Body of pancreas (tissue), 4 donors: ENCODE measurements at places on chromosomes 13 and 19.
A peak's percentile ranks its signal among the peaks of the same experiment; 100 is the strongest.

DNA sequence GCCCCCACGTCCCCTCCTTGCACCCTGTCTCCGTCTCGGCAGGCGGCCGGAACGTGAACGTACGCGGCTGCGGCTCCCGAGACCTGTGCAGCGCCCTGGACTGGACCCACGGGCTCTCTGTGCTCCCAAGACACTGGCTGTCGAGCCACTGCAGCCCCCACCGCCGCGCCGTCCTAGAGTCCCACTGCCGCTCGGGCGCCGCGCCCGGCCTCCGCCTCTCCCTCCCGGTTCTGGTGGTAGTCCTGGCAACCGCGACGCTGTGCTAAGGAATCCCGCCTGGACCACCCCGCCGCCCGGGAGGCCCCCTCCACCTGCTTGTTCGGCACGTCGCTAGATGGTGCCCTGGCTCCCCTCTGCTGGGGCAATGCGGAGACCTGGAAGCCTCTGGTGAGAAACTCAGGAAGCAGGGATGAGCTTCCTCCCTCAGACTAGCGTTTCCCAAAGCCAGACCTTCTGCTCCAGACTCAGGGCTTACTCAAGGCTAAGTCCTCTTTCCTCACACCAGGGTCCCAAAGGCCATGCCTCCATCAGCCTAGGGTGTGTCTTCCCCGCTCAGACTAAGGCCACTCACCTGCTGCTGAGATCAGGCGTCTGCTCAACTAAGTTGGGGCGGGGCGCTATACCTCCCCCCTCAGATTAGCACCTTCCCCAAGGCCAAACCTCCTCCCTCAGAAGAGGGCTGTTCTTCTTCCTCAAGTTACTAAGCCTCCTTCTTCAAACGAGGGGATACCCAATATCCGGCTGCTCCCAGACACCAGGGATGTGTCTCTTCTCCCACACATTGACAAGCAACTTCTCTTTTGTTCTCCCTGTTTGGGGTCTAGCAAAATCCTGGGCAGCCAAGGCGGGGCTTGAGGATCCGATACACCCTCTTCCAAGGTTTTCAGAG is 16.1 kb upstream of the IRGC start:
- no peak overlapping the region for H3K27ac ChIP-seq
- peaks cover 8% of the 10 kb centered on the region for H3K4me1 ChIP-seq
- no peak overlapping the region for H3K4me3 ChIP-seq
- no peaks in the 10 kb centered on the region for H3K27me3 ChIP-seq

DNA sequence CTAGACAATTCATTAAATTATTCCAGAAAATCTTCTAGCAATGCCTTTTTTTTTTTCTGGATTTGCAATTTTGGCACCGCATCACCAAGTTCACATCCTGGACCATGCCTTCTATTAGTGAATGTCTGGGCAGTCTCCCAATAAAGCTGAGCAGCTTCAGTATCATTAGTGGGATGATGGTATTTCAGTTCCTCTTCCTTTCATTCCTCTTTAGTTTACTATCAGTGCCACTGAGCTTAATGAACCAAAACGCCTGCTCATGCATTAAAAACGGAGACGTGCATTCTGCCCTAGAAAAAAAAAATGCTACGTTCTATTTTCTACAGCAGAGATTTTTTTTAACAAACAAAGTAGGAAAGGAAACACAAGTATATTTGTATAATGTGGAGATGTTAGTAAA is 343.0 kb downstream of the PCDH9 start:
- no peaks in the 10 kb centered on the region for H3K36me3 ChIP-seq
- no peaks in the 10 kb centered on the region for H3K4me1 ChIP-seq
- H3K27ac ChIP-seq: no peak overlapping the region
- DNase-seq: no peak

DNA sequence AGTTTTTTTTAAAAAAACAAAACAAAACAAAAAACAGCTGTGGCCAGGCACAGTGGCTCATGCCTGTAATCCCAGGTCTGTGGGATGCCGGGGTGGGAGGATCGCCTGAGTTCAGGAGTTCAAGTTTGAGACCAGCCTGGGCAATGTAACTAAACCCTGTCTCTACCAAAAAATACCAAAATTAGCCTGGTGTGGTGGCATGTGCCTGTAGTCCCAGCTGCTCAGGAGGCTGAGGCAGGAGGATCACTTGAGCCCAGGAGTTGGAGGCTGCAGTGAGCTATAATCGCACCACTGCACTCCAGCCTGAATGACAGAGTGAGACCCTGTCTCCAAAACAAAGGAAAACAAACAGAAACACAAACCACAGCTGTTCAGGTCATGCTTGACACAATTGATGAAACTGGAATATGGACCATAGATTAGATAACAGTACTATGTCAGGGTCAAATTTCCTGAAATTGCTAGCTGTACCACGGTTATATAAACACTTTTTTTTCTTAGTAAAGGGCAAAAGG is 6.9 kb upstream of the ANGPTL4 start:
- H3K4me3 ChIP-seq: no peak overlapping the region
- H3K27me3 ChIP-seq: no peaks in the 10 kb centered on the region
- H3K36me3 ChIP-seq: no peaks in the 10 kb centered on the region

DNA sequence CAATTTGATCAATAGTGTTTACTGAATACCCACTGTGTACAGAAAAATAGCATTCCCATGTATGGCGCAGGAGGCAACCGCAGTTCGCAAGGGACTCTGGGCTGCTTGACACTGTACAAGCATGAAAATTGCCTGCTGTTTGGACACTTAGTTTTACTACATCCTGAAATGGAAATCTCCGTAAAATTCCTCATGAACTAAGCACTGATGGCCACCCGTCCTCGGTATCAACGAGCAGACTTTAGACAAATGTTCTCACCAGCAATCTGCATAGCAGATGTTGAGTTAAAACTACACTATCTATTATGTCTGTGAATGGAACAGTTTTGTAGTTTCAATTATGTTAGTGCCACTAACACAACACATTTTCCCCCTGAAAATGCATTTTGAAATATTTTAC is 294.7 kb downstream of the DCLK1 start:
- no peaks in the 10 kb centered on the region for H3K4me1 ChIP-seq
- no peaks in the 10 kb centered on the region for H3K27me3 ChIP-seq
- H3K36me3 ChIP-seq: no peaks in the 10 kb centered on the region
- H3K27ac ChIP-seq: no peak overlapping the region
- no peak for DNase-seq
- H3K4me3 ChIP-seq: no peak overlapping the region

GRCh38 chr19:2631213-2631821 is 71.2 kb downstream of the GNG7 start:
- DNase-seq: no peak
- H3K4me3 ChIP-seq: no peak overlapping the region
- peaks cover 42% of the 10 kb centered on the region for H3K4me1 ChIP-seq
- no peaks in the 10 kb centered on the region for H3K36me3 ChIP-seq

GRCh38 chr19:1512671-1513498 is at the start of gene ADAMTSL5:
ADAMTSL5 (minus strand) TSS chr19:1513019; CDS start chr19:1510943, 2,076 bp downstream.
- no peaks in the 10 kb centered on the region for H3K36me3 ChIP-seq
- peaks cover 21% of the 10 kb centered on the region for H3K27me3 ChIP-seq
- H3K27ac ChIP-seq: no peak within 1 kb of the TSS
- peaks cover 15% of the 10 kb centered on the region for H3K4me1 ChIP-seq

DNA sequence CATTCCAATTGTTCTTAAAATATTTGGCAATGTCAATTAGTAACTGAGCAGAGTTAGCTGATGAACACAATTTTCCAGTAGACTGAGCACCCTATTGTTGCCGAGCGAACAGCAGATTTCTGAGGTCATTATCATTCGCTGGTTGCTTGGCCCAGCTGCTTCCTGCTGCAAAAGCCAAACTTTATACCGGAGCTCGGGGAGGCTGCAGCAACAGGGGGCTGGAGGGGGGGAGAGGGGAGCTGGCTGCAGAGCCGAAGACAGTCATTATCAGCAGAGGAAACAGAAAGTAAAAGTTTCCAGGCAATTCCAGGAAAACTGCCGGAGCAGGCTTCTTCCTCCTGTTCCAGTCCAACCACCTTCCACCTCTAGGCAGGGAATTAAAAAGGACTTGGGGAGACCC is 77.9 kb downstream of the ZNF536 start:
- H3K4me1 ChIP-seq: peaks cover 7% of the 10 kb centered on the region
- DNase-seq: no peak
- H3K27ac ChIP-seq: no peak overlapping the region
- no peaks in the 10 kb centered on the region for H3K27me3 ChIP-seq
- H3K36me3 ChIP-seq: no peaks in the 10 kb centered on the region

- no peak overlapping the region for H3K4me3 ChIP-seq
- no peak overlapping the region for H3K27ac ChIP-seq
- no peaks in the 10 kb centered on the region for H3K36me3 ChIP-seq
- no peaks in the 10 kb centered on the region for H3K27me3 ChIP-seq
- peaks cover 23% of the 10 kb centered on the region for H3K4me1 ChIP-seq
Observed at GRCh38 chr19:55473225-55474012, 3.0 kb upstream of the ZNF628 start.

GRCh38 chr13:77528834-77529500 is 6.5 kb upstream of the SCEL start:
- no peak overlapping the region for H3K27ac ChIP-seq
- H3K4me1 ChIP-seq: no peaks in the 10 kb centered on the region
- H3K36me3 ChIP-seq: no peaks in the 10 kb centered on the region
- no peak overlapping the region for H3K4me3 ChIP-seq
- H3K27me3 ChIP-seq: no peaks in the 10 kb centered on the region

- H3K27ac ChIP-seq: no peak overlapping the region
- no peak overlapping the region for H3K4me3 ChIP-seq
- no peaks in the 10 kb centered on the region for H3K36me3 ChIP-seq
- no peak for DNase-seq
- no peaks in the 10 kb centered on the region for H3K4me1 ChIP-seq
- H3K27me3 ChIP-seq: no peaks in the 10 kb centered on the region
Observed at GRCh38 chr19:51541458-51542357, 10.2 kb upstream of the SIGLEC6 start.

DNA sequence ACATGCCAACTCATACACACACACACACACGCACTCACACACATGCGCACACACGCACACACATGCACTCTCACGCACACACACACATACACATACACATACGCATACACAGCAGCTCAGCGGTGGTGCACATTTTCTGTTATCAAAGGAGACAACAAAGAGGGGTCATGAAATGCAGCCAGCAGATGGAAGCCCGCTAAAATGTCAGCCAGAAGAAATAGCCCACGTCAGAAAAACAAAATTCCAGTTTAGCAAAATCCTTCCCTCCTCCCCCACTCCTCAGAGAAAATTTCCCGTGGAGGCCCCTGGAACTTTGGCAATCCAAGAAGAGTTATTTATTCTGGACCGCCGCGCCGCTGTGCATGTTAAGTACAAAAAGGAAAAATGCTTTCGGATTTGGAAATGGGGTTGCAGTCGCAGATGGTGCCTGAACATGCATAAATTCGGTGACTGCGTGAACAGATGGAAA is 114.6 kb upstream of the VSTM2B start:
- H3K27me3 ChIP-seq: no peaks in the 10 kb centered on the region
- H3K36me3 ChIP-seq: no peaks in the 10 kb centered on the region
- no peak for DNase-seq
- no peak overlapping the region for H3K4me3 ChIP-seq
- H3K4me1 ChIP-seq: no peaks in the 10 kb centered on the region

DNA sequence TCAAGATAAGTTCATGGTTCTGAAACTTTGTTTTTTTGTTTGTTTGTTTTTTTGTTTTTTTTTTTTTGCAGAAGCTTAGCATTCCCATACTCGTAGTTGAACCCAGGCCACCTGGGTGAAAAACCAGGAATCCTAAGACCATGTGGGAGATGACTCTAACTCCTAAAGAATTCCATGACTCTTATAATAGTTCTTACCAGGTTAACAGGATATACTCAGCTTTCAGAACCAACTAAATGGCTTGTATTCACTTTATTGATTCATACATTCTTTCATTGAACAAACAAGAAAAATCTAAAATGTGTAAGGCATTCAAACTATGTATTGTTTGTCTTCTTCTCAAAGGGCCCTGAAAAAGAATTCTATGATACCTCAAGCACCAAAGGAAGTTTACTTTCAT is 40.5 kb upstream of the KLF5 start:
- H3K4me3 ChIP-seq: no peak overlapping the region
- no peak for DNase-seq
- no peaks in the 10 kb centered on the region for H3K36me3 ChIP-seq
- no peak overlapping the region for H3K27ac ChIP-seq
- H3K27me3 ChIP-seq: no peaks in the 10 kb centered on the region

- no peak overlapping the region for H3K27ac ChIP-seq
- H3K4me3 ChIP-seq: no peak overlapping the region
- H3K36me3 ChIP-seq: no peaks in the 10 kb centered on the region
- no peaks in the 10 kb centered on the region for H3K4me1 ChIP-seq
- no peak for DNase-seq
Observed at GRCh38 chr13:76950101-76950500, 1.8 kb downstream of the ACOD1 start.

DNA sequence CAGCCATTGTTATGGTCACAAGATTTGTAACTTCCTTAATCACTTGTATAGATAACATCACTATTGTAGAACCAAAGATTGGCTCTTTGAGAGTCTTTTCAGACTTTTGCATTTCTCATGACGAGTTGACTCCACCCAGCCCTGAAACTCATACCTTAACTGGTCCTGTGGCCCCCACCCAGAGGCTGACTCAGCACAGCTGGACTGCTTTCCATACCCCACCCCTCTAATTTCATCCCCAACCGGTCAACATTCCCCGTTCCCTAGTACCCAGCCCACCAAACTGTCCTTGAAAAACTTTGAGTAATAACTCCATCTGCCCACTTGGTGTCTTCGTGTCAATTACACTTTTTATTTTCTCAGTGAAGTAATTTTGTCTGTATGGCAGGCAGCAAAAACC is 32.1 kb upstream of the SLITRK1 start:
- no peak overlapping the region for H3K4me3 ChIP-seq
- H3K36me3 ChIP-seq: no peaks in the 10 kb centered on the region
- no peak overlapping the region for H3K27ac ChIP-seq
- H3K4me1 ChIP-seq: no peaks in the 10 kb centered on the region
- no peaks in the 10 kb centered on the region for H3K27me3 ChIP-seq

GRCh38 chr13:70235565-70235964 is 127.3 kb upstream of the KLHL1 start:
- H3K4me3 ChIP-seq: no peak overlapping the region
- H3K27me3 ChIP-seq: no peaks in the 10 kb centered on the region
- H3K4me1 ChIP-seq: no peaks in the 10 kb centered on the region
- no peak overlapping the region for H3K27ac ChIP-seq

DNA sequence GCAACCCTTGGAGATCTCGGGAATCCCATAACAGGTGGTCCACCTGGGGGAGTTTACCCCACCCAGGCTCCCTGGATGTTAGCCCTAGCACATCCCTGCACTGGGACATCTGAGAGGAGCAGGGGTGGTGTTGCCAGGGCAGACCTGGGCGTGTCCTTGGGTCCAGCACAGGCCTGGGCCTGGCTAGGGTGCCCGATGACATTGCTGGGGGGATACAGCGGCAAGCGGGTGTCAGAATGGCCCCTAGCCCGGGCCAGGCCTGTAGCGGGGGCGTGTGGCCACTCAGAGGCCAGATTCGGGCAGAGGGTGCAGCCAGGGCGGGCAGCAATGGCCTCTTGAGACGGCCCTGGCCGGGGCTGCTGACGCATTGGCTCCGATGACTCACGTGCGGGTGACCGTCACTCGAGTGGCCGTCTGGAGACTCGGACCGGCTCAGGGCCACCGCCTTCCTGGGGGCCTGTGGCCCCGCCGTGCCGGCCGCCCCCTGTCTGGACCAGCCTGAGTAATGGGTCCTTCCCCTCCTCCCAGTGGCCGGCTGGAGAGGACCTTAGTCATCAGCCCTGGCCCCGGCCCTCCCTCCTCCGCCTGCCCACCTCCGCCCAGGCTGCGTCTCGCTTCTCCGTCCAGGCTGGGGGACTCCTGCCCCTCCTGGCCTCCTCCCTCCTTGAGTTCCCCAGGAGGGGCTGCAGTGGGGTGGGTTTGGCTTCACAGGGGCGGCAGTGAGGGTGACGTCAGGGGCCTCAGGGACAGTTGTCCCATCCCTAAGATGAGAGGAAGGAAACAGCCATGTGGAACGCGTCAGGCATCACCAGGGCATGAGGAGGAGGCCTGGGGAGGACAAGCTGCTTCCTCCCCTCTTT is 23.2 kb upstream of the CRTC1 start:
- peak overlapping the region; percentile 73 for H3K27ac ChIP-seq
- no peak overlapping the region for H3K4me3 ChIP-seq
- H3K4me1 ChIP-seq: no peaks in the 10 kb centered on the region
- peak; percentile 49 for DNase-seq
